CD14-positive monocyte (primary cell): ENCODE measurements at places on chromosomes 1 and 21.

GRCh38 chr1:190436615-190437014 lies 41.0 kb downstream of the BRINP3 start:
- no peak for DNase-seq

DNA sequence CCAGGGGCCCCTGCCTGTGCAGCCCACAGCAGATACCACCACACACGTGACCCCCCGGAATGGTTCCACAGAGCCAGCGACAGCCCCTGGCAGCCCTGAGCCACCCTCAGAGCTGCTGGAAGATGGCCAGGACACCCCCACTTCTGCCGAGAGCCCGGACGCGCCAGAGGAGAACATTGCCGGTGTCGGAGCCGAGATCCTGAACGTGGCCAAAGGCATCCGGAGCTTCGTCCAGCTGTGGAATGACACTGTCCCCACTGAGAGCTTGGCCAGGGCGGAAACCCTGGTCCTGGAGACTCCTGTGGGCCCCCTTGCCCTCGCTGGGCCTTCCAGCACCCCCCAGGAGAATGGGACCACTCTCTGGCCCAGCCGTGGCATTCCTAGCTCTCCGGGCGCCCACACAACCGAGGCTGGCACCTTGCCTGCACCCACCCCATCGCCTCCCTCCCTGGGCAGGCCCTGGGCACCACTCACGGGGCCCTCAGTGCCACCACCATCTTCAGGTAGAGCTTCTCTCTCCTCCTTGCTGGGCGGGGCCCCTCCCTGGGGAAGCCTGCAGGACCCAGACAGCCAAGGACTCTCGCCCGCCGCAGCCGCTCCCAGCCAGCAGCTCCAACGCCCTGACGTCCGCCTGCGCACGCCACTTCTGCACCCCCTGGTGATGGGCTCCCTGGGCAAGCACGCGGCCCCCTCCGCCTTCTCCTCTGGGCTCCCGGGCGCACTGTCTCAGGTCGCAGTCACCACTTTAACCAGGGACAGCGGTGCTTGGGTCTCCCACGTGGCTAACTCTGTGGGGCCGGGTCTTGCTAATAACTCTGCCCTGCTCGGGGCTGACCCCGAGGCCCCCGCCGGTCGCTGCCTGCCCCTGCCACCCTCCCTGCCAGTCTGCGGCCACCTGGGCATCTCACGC lies 51.0 kb downstream of the COL18A1 start:
- DNase-seq = no peak

- DNase-seq = no peak
Observed at GRCh38 chr1:184768467-184768866, 13.8 kb upstream of the EDEM3 start.

DNA sequence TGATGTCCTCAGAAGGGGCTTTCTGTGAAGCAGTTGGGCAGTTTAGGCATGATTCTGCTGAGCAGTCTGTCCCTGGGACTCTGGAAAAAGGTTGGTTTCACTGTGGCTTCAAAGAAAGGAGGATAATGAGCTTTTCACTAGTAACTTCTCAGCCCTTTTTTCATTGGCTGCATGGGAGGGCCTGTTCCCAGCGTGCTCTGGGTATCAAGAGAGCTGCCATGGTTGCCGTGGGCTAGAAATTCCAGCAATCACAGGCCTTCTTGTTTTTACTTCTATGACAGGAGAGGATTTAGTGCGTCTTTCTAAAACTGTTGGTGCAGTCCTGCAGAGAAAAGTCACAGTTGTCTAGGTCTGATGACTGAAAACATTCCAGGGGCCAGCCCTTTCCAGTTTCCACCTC lies 7.2 kb downstream of the SZRD1 start:
- no peak for DNase-seq

DNA sequence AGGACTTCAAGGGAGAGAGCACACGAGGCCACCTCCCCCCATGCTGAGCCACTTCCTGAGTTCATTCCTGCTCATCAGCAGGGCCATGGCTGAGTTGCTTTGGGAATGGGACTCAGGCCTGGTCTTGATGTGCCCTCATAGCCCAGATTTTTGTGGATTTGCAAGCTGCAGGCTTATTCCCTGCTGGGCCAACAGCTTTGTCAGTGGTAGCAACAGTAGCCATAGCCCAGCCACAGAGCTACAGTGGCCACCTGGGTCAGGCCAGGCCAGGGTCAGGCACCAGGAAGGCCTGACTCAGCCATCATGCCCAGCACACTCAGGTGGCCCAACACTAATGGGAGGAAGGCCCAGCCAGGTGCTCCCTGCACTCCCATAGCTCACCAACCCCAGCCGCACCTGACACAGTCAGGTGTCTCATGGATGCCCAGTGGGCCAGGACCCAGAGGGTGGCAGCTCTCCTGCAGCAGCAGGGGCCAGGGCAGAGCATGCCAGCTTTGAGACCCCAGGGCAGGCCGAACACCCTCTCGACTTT lies 33.5 kb downstream of the EPHA2 start:
- no peak for DNase-seq

GRCh38 chr1:26307363-26307781 lies 936 bp upstream of the UBXN11 start:
- no peak for DNase-seq

DNA sequence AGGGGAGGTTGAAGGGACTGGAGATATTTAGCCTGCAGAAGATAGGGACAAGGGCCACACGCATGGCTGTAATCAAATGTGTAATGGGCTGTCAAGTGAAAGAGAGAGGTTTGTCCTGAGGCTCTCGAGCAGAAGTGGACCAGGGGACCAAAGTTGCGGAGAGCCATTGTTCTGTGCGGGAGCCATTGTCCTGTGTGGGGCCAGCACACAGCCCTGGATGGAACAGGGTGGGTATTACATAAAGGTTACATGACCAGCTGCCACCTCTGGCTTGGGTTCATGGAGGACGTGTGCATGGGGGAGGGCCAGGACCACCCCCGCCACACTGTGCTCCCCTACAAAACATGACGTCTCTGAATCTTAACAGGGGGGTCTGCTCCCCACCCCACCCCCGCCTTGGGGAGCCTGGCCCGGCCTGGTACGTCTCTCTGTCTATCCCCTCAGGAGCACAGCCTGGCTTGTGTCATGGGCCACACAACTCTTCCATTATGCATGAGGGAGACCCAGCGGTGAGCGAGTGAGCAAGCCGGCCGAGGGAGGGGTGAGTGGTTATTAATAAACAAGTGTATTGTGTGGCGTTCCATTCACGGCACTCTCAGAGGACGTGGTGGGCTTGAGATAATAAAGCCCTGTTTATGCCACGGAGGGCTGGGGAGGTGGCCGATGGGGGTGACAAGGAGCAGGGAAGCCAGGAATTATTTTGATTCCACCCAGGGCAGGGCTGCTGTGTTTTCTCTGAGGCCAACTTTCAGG lies at the start of gene NFASC:
NFASC (plus strand) TSS at position 703 of the 753 bp plus-strand sequence. CDS start 73,454 bp downstream, outside the sequence.
- DNase-seq = no peak

GRCh38 chr1:65357291-65357960 lies 48.1 kb downstream of the DNAJC6 start:
- DNase-seq = no peak

DNA sequence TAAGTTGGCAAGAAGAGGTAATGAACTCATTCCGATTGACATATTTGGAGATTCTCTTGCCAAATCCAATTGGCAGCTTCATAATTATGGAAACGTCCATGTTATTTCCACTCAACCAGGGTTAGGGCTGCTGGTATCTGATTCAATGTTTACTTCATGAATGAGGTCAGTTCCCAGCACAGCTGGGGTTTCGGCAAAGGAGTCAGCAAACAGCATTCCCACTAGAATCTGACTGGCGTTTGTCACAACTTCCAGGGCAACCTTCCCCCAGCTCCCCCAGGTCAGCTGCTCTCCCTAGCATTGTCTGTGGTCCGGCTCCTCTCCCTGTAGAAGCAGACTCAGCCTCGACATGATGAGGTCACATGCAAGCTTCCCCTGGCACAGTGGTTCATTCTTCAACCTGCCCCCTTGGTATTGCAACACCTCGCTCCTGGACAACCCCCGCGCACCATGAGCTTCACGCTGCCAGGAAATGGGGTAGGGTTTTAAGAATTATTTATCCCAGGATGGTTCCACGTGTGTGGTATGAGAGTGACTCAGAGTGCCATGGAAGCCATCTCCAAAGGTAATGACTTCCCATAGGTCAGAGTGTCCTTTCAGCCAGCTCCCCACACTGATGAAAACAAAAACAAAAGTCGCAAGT lies 100.7 kb upstream of the SLC25A33 start:
- DNase-seq = peak; percentile 34

- no peak for DNase-seq
Observed at GRCh38 chr1:53576381-53576801, 117.2 kb downstream of the DMRTB1 start.

GRCh38 chr1:44740179-44740617 lies 561 bp downstream of the KIF2C start:
- DNase-seq = no peak

DNA sequence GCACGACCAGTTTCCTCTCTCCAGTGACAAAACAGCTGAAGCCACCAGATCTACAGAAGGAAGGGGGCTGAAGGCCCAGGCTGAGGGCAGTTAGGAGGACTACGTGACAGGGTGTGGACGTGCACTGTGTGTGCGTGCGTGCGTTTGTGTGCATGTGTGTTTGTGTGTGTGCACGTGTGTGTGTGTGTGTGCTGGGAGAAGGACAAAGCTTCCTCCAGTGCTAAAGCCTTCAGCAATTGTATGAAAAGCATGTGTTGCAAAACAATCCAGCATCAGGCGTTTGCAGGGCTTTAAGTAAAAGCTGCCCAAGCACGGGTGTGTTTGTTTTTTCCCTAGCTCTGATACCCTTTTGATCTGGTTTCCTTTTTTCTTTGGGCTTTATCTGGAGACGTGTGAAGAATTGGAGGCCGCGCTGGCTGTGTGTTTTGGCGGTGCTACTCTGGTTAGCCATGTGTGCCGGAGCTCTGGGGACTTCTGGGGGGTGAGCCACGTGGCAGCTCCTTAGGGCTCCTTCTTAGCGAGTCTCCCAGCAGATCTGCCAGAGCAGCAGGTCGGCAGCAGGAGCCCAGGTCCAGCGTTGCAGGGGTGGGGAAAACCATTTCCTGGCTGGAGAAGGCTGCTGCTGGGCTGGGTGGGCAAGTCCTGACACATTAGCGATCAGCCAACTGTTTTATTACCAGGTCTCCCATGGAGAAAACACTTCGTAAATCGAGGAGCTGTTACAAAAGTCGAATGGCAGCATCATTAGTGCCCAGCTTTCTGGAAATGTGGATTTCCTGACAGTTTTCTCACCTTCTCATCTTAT lies 73.4 kb downstream of the UCK2 start:
- no peak for DNase-seq

DNA sequence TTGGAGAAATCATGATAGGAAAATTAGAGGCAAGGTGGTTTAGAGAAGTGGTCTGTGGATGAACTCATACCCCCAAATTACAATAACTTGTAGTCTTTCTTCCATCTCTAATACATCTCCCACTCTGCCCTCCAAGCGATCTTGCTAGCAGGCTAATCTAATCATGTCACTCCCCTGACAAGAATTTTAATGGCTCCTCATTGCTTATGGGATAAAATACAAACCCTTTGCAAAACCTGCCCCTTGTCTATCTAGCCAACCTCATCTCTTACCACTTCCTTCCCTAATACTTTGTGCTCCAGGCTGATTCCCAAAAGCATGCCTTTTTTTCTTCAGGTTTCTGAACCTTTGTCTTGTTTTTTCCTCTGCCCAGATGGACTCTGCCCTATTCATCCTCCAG lies 71.3 kb upstream of the LRRN2 start:
- DNase-seq = no peak

DNA sequence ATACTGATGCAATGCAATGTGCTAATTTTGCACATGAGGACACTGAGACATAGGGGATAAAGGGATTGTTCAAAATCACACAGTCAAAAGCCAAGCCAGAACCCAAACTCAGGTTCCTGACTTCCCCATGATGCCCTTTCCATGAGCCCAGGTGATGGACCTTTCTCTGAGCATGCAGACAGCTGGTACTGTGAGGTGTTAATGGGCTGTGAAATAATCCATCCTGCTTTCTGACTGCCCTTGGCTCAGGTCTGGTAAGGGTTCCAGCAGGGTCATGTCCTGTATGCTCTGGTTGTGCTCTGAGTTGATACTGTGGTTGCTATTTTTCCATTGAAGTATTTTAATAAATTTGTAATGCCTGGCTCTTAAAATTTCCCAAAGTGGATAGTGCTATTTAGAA lies 50.0 kb downstream of the CNIH3 start:
- no peak for DNase-seq

- no peak for DNase-seq
Observed at GRCh38 chr1:1148061-1148460, 25.6 kb upstream of the TTLL10 start.
